Neural crest cell (in vitro differentiated cells): ENCODE measurements at places on chromosomes 5 and 9.

- DNase-seq = no peak
These were observed 18.0 kb downstream of the FAM193B start for GRCh38 chr5:177536386-177536785.

DNA sequence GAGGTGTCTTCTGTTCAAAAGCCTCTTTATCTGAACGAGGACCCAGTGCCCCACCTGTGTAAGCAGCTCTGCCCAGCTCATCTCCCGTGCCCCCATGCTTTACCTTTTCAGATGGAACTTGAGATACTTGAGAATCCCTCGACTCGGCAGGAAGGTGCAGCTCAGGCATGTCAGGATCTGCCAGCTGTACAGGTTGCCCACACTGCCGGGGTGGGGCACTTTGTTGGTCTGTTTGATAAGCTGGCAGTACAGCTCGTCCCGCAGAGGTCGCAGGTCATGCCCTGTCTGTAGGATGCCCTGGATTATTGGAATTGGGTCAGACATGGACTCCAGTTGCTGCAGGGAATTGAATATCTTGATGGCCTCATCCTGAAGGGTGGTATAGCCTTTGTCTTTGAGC is 58.0 kb upstream of the RETREG1 start:
- DNase-seq = no peak

DNA sequence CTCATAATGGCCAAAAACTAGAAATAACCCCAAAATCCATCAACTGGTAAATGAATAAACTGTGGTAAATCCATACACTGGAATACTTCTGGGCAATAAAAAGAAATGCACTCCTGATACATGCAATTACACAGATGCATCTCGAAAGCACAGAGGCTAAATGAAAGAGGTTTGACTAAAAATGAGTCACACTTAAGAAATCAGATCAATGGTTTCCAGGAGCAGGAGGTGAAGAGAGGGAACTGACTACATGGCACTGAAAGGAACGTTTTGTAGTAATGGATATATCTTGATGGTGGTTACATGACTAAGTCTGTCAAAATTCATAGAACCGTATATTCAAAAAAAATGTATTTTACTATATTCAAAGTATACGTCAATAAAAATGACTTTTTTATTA is 42.4 kb downstream of the STRBP start:
- DNase-seq = no peak

DNA sequence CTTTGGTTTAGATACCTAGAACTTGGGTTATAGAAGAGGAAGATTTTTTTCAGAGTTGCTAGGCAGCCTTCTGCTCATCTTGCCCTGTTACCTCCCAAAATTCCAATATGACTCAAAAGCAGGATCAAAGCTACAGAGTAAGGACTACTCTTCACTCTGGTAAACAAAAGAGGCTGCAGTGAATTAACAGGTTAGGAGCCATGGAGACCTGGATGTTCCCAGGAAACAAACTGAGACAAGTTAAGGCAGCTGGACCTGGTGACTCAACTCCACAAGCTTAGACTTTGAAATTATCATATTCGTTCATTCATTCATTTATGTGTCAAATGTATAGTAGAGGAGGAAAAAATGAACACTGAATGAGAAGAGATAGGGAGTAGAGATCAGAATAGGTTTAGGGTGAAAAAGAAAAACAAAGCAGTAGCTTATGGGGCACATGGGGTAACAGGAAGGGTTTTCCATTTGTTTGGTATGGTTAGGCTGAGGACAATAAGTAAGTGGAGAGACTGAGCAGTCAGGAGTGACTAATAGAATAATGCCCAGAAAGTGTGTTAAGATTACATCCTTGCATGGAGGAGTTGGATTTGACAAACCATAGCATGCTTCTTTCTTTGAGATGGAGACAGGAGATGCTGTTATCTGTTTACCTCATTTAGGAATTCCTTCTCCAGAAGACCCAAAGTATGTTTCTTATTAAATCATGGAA is 464.0 kb upstream of the ZNF608 start:
- no peak for DNase-seq

DNA sequence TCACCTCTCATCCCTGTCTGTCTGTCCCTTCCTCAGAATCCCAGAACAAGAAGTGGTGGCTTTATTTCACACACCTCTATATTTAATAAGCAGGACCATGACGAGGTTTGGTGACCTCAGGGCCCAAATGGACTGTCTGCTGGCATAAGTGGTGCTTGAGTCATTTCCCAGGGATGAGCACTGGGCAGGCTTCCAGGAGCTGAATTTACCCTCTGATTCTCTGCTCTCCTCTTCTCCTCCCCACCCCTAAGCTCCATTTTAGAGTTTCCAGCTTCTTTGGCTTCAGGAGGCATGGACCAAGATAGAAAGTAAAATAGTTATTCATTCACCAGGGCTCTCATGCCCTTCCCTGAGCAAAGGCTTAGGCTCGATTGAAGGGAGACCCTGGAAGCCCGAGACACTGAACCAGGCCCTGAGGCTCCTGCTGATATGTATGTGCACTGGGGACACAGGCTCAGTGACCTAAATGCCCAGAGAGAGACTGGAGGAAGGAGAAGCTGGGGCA is 69.1 kb downstream of the PPARGC1B start:
- DNase-seq = no peak

- peak; percentile 66 for DNase-seq
These were observed at the start of gene RABL6 for GRCh38 chr9:136807281-136808074. TSS of gene RABL6 (plus strand) at chr9:136807948. CDS start at chr9:136808197, 249 bp downstream.

GRCh38 chr5:1516615-1517601 is 6.9 kb downstream of the LPCAT1 start:
- no peak for DNase-seq
